HT1080 (cell line): ENCODE measurements at places on chromosomes 5 and 9. TPM values are rescaled to one million over a fixed set of nuclear protein-coding genes. Genes with fewer than 3 reads are reported as not detected.
A peak's percentile ranks its signal among the peaks of the same experiment; 100 is the strongest.

DNA sequence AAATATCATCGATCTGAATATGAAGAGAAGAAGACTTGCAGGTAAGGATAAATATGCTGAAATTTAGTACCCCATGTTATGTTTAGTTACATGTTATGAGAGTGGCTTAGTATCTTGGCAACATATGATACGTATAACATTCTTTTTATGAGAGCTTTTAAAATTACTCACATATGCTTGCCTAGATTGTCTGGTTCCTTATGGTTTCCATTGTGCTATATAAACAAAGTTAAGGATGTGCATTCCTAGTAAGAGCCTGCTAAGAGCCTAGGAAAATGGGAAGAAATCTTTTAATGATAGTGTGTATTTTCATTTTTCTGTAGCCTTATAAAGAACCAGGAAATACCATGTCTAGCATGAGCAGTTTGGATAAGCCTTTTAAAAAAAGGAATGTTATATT lies 112.0 kb upstream of the KCNN2 start:
- no peak for DNase-seq

DNA sequence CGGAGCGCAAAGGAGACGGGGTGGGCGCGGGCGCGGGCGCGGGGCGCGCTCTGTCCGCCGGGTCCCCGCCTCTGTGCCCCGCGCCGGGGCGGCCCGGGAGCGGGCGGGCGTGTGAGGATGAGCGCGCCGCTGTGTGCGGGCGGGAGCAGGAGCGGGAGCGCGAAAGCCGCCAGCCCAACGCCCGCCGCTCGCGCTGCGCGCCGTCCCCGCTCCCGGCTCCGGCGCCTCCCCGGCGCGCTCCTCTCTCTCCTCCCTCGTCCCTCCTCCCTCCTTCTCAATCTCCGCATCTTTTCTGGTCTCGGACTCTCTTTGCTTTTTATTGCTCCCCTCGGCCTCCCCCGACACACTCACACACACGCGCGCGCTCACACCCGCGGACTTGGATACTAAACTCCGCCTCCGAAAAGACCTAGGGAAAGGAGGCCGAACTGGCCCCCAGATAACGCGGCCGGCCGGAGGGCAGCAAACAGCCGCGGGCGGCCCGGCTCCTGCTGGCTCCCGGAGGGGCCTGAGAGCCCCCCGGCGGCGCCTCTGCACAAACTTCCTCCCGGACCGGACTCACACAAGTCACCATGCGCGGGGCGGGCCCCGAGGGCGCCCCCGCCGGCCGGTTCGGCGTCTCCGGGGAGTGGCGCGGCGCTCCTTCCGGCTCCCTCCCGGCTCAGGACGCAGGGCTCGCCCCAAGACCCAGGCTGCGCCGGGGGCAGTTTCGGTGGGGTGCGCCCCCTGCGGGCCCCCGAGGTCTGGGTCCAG lies at the start of gene FIBCD1:
Gene FIBCD1 (minus strand): TSS at position 596 of the 753 bp plus-strand sequence. CDS start 640 bp downstream, outside the sequence.
- DNase-seq: peak; percentile 56

DNA sequence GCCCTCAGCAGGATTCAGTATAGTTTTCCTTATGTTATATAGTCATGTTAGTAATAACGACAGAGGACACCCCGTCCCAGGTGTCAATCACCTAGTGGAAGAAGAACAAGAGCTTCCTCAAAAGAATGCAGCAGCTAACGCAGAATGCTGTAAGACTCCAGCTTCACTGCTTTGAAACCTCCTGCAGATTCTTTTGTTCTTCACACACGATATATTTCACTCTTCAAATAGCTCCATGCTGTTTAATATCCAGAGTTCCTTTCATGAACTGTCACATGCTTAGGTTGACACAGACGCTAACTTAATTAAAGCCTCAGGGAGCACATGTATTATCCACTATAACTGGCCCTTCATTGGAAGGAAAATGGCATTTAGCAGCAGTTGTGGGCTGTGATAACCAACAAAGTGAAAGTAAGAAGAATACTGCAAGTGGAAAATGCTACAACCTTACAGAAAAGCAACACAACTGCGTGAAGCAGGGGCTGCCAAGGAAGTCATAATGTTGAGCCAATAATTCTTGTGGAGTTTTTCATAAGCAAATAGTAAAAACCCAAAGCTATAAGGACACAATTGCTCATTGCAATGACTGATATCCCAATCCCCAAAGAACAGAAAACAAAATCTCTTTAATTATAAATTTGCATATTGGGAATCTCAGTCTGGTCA lies 387.5 kb downstream of the PLK2 start:
- no peak for DNase-seq

The AHRR gene
- 2.1 and 2.4 TPM in 2 replicates for total RNA-seq

The NTRK2 gene
- not detected in 2 replicates for total RNA-seq
